Left ventricle myocardium inferior (tissue), 1 donor: ENCODE measurements at places on chromosomes 6 and 20. TPM values are rescaled to one million over a fixed set of nuclear protein-coding genes. Genes with fewer than 3 reads are reported as not detected.

MLN gene
- not detected for total RNA-seq

OR12D2 gene
- total RNA-seq: not detected

MOXD1 gene
- total RNA-seq: 3.4 TPM

PROCR gene
- 9.8 TPM for total RNA-seq

RAET1L gene
- total RNA-seq: not detected

RIMS4 gene
- 0.11 TPM for total RNA-seq

RSPO3 gene
- total RNA-seq: 0.27 TPM

LZTS3 gene
- 13.4 TPM for total RNA-seq

DDR1 gene
- 28.2 TPM for total RNA-seq

CCN5 gene
- 37.0 TPM for total RNA-seq

LST1 gene
- 6.5 TPM for total RNA-seq

GPANK1 gene
- total RNA-seq: 19.2 TPM

GTSF1L gene
- not detected for total RNA-seq

SUPT3H gene
- 2.6 TPM for total RNA-seq

RSPO4 gene
- total RNA-seq: not detected

NR2E1 gene
- total RNA-seq: not detected

SOX12 gene
- 12.3 TPM for total RNA-seq

CLPSL1 gene
- not detected for total RNA-seq

ENPP5 gene
- total RNA-seq: 3.0 TPM

PAK5 gene
- total RNA-seq: not detected

GSTA1 gene
- not detected for total RNA-seq

ZBTB9 gene
- 4.9 TPM for total RNA-seq

ENPP1 gene
- 2.9 TPM for total RNA-seq

PEX7 gene
- 14.8 TPM for total RNA-seq

SLC17A9 gene
- total RNA-seq: 0.47 TPM

DNMT3B gene
- total RNA-seq: 0.49 TPM

EFCAB8 gene
- not detected for total RNA-seq

SLC17A2 gene
- total RNA-seq: not detected

KCNK17 gene
- 0.52 TPM for total RNA-seq
